OCI-LY7 (cell line): ENCODE measurements at places on chromosomes 1 and 21.

GRCh38 chr1:109815809-109816174 is 52.1 kb upstream of the EPS8L3 start:
- no peak for DNase-seq

DNA sequence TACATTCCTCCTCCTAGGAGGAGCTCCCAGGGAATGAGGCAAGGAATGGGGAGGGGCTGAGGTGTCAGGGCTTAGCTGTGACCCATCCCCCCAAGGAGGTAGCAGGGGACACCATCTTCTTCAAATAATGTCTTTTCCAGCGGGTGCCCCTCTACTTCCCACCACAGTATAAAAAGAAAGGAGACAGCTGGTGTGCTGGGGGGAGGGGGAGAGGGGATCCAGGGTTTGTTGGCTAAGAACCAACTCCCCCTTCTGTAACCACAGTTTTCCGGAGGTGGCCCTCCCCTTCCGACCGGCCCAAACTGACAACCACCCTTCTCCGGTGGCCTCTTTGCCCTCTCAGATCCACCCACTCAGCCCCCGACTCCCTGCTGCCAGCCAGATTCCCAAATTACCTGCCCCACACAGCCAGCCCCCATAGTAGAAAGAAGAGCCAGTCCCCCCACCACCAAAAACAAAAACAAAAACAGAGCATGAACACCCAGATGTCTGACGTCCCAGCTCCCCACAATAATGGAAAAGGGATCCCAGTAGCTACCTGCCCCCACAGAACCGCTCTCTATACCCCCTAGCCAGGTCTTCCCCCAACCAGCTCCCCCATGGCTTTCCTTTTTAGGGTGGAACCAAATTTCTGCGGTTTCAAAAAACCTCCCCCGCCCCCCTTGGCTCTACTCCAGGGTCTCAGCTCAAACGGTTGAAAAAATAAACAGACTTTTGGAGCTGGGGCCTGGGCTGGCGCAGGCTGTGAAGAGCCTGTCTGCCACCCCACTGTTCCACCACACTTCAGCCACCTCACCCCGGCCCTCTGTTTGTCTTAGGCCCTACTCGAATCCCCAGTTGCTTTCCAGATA is 2.1 kb downstream of the ARHGEF2 start:
- DNase-seq: no peak

- peak; percentile 94 for DNase-seq
Measured at GRCh38 chr1:233326811-233327650, 493 bp upstream of the MAP3K21 start.

GRCh38 chr1:146021050-146021445 is 487 bp downstream of the HJV start:
- no peak for DNase-seq

DNA sequence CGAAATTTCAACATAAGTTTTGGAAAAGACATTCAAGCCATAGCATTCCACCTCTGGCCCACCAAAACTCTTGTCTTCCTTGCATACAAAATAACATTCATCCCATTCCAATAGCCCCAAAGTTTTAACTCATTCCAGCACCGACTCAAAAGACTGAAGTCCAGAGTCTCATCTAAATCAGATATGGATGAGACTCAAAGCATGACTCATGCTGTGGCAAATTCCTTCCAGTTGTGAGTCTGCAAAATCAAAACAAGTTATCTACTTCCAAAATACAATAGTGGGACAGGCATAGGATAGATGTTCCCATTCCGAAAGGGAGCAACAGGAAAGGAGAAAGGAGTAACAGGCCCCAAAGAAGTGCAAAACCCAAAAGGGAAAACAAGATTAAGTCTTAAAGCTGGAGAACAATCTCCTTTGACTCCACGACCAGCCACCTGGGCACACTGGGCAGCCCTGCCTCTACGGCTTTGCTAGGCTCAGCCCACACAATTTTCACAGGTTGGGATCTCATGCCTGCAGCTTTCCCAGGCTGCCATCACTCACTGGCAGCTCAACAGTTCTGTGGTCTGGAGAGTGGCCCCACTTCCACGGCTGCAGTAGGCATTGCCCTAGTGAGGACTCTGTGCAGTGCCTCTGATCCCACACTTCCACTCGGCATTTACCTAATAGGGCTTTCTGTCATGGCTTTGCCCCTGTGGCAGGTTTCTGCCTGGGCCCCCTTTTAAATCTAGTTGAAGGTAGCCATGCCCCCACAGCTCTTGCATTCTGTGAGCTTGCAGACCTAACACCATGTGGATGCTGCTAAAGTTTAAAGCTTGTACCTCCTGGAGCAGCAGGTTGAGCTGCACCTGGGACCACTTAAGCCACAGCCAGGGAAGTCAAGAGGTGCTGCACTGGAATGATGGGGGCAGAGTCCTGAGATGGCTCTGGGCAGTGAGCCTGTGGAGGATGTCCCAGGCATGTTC is 51.0 kb downstream of the RUNX3 start:
- DNase-seq: no peak

GRCh38 chr1:162910161-162910560 is 49.2 kb upstream of the CCDC190 start:
- no peak for DNase-seq

- no peak for DNase-seq
Measured at GRCh38 chr1:105608713-105609112, 1447.8 kb upstream of the PRMT6 start.

- DNase-seq: no peak
Measured at GRCh38 chr21:43731476-43731875, 12.5 kb downstream of the PDXK start.

DNA sequence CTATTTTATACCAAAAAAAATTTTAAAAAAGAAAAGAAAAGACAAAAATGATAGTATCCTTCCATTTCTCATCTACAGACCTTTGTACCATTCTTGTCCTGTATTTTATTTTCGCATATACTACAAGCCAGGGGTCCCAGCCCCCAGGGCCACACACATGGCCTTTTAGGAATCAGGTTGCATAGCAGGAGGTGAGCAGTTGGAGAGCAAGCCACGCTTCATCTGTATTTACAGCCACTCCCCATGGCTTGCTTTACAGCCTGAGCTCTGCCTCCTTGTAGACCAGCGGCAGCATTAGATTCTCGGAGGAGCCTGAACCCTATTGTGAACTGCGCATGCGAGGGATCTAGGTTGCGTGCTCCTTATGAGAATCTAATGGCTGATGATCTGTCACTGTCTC is 39.8 kb downstream of the RASSF5 start:
- no peak for DNase-seq

DNA sequence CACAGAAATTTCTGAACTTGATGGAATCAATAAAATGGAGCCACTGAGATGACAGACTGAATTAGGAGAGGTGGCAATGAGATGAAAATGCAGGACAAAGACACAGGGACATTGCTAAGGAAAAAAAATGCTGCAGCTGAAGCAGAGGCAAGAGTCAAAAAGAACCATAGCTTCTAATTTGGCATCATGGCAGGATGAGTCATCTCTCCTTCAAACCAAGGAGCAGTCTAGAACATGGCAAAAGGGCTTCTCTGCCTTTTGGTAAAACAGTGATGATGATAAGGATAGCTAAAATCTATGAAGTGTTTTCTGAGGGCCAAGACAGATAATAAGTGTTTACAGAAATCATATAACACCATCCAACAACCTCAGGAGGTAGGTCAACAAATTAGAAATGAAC is 16.8 kb downstream of the SLC19A2 start:
- no peak for DNase-seq

DNA sequence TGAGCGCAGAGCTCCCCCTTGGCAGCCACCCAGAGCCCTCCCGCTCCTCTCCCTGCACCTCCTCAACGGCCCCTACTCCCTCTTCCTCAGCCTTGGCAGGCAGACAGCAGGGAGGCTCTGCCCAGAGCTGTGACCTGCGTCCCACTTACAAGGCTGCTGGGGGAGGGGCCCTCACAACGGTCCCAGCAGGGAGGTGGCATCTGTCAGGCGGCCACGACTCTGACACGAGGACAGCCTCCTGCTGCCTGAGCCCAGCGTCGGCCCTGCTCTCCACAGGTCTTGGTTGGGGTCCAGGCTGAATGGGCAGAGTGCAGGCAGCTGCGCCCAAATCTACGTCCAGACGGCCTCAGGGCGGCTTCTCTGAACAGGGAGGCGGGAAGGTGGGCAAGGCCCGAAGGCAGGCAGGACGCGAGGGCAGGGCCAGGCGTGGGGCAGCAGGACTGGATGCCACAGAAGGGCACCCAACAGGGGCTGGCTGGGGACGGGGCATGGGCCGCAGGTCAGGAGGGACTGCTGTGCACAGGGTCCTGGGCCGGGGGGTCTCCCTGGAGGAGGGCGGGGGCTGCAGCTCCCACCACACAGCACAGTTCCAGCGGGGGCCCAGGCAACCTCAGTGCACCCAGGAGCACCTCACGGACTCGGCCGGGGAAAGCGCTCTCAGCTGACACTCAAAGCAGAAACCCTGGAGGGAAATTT is 7.5 kb downstream of the SLC19A1 start:
- no peak for DNase-seq

GRCh38 chr1:39509360-39510009 is 18.0 kb downstream of the BMP8A start:
- DNase-seq: peak; percentile 71

DNA sequence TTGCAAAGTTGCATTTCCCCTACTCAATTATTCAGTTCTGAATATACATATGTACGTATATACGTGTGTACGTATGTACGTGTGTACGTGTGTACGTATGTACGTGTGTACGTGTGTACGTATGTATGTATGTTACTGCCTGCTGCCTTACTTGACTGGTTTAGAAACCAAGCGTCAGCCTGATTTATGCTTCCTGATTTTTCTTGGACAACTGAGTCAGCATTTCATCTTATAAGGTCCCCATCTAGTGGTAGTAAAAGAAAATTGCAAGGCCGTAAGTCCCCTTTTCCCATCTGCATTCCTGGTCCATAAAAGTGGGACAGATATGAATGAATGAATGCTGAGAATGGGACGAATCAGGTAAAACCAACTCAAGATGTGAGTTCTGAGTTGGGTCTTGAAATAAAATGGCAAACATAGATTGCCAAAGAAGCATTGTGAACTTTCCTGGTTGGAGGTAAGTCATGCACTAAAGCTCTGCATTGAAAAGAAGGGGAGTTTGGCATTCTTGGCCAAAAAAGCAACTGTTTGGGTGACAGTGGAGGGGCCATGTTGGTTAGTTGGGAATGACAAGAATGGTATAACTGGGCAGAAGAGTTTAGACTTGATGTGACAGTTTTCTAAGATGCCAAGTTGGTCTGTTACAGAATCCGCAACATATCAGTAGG is 76.4 kb upstream of the DNAH14 start:
- peak; percentile 34 for DNase-seq

- no peak for DNase-seq
Measured at GRCh38 chr1:34396042-34396441, 219.3 kb downstream of the C1orf94 start.

- DNase-seq: peak; percentile 88
Measured at GRCh38 chr1:150765296-150765976, at the start of gene CTSS. Gene CTSS (minus strand): TSS chr1:150765778. CDS start chr1:150764763, 1,015 bp downstream.

DNA sequence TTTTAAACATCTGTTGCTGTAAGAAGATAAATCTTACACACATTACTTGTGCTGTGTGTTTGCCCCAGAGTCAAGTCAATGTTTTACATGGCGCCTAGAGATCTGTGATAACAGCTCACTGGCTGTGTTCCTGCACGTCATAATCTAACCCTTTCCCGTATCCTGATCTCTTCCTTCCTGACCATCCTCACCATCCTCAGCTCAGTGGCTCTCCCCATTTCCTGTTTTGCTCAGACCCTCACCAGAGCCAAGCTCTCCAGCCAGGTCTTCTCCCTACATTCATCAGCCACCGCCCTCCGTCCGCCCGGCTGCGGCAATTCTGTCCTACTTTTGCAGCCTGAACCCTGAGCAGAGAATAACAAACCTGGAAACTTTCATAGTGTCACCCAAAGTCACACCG is 824.7 kb downstream of the USP25 start:
- no peak for DNase-seq

DNA sequence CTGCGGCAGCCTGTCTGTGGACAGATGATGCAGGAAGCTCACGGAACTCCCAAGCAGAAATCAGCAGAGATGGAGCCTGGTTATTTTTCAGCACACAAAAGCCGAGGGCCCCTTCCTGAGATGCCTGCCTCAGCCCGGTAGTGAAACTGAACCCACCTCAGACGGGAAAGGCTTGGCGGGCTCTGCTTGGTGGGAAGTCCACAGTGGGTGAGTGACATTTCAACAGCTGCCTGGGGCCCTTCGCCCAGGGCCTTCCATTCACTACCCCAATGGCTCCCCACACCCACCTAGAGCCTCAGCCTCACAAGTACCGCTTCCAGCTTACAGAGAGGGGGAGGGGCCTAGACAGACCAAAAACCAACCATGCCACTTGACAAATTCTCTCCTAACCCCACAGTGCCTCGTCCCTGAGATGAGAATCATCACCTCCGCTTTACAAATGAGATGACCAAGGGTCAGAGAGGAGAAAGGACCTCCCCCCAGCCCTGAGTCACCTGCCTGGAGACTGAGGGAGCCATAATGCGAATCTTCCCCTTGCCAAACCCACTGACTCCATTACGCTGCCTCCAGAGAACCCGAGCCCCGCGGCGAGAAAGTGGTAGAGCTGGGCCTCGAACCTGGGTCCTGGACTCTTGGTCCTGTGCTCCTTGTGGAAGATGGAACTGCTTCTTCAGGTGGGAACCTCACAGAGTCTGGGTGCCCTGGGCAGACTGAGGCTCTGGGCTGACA is 3.4 kb upstream of the ECE1 start:
- DNase-seq: peak; percentile 68
